ENCODE measurements at places on chromosomes 16 and 17.

DNA sequence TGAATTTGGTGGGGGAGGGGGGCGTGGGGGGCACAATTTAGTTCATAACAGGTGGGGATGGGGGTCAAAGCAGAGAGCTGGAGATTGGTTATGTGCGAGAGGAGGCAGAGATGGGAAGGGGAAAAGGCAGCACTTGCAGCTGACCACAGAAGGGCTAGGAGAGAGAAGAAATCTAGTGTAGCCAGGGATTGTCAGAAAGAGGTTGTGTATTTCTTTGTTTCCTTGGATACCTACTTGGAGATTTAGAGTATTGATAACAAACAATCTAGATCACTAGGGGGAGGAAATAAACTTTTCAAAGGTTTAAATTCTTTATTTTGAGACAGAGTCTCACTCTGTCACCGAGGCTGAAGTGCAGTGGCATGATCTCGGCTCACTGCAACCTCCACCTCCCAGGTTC lies 47.1 kb upstream of the YPEL2 start:
- DNase-seq, result no peak

- peak; percentile 57 for DNase-seq
Measured at GRCh38 chr16:65745-66144, 6.7 kb downstream of the RHBDF1 start.

DNA sequence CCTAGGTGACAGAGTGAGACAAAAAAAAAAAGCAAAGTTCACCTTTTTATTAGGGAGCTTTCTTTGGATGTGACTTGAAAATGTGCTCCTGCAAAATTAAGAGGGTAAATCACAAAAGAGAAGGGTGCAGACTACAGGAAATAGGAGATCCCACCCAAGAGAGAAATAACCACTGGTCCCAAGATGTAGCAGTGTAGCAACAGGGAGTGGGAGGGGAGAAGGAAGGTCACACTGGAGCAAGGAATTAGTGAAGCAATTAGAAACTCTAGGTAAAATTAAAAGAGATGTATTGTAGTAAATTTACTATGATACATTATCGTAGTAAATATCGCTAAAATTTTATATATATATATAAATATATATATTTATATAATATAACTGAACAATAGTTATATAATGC lies 12.3 kb upstream of the SPN start:
- DNase-seq, result no peak

DNA sequence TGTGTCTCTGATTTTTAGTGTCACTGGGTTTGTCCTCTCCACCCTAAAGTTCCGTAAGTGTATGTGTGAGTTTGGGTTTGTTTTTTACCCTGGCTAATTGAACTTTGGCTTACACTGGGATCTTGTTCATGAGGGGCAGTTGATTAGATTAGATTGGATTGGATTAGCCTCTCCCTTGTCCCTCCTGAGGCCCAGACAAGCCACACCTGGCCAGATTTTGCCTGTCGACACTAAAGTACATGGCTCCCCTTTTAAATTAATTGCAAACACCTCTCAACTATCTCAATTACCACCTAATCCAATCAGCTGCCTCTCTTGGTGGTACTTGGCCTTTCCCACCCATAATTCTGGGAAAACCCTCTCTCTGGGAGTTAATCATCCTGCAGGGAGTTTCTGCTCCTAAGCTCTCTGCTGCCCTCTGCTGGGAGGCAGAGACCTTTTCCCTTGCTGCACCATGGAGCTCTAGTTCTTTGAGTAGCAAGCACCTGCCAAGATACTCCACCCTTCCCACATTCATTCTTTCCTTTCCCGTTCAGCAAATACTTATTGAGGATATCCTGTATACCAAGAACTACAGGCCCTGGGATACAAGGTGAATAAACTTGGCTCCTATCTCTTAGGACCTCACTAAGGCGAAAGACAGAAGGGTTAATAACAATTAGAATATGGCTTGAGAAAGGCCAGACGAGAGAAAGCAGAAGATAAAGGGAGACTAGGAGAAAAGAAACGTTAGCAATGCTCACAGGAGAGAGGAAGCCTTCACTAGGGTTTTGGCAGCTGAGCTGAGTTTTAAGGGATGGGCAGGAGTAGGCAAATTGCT lies 60.0 kb upstream of the MPHOSPH6 start:
- peak; percentile 57 for DNase-seq

- no peak for DNase-seq
Measured at GRCh38 chr16:65068151-65068740, 53.6 kb downstream of the CDH11 start.

DNA sequence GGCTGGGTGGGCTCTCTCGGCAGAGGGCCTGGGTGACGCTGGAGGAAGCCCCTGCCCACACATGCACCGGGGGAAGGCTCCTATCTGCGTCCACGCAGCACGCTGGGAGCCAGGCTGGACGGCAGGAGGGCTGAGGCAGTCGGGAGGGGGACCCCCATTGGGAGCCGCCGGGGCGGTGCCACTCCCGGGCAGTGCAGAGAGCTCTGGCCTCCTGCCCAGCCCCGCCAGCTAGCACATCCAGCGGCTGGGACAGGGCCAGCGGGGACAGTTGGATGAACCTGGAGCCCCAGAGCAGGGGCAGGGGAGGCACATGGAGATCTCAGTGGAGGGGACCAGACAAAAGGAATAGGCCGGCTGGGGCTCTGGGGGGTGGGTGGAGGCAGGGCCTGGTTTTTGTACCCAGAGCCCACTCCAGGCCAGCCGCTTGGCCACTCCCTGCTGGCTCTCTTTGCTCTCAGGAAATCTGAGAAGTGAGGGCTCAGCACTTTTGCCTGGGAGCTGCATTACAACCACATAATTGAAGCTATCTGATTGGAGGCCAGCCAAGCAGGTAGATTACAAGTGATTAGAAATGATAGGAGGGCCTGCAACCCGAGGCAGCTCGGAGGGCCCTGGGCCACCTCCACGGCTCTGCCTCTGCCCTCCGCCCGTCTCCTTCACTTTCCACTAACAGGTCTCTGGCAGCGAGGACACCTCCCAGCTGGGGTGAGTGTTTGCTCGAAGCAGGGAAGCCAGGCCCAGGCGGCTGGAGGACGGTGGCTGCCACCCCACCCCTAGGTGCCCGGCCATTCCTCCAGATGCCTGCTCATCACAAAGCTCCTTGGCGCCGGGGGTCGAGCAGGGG lies 40.1 kb downstream of the ENGASE start:
- DNase-seq, result peak; percentile 36

DNA sequence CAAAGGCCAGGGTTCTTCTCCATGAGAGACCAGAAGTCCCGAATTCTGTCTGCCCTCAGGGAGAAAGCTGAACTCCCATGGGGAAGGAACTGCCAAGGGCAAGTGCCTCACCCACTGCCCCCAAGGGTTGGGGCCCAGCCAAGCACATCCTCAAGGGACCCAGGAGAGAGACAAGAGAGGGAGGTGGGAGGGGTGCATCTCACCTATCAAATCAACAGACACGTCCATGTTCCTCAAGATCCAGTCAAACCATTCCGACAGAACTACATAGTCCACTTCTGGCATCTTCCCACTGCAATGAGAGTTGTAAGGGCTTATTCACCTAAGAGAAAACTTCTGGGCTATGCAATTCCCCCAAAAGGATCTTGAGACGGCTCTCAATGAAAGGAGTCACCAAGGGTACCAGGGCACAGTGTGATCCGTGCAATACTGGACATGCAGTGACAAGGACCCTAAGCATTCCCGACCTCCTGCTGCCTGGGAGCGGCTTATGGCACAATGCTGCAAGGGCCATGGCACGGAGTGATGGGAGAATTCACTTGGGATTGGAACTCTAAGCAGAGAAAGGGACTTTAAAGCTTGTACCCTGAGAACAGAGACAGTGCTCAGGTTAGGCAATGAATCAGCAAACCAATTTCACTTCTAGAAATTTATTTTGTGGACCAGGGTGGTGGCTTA lies 32.2 kb downstream of the TK2 start:
- DNase-seq, result peak; percentile 31

DNA sequence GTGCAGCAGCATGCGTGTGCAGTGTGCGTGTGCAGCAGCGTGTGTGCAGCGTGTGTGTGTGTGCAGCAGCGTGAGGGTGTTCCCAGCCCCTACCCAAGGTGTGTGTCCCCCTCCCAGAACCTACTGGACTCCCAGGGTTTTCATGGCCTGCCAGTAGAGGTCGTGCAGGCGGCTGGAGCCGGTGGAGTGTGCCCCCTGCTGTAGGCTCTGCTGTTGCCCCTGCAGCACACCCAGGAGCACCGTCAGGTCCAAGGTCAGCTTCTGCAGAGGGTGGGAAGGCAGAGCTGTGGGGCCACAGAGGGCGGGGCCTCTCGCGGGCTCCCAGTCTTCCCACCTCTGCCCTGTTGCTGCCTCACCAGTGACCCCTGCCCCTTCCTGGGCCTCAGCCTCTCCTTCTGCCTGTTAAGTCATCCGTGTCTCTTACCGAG lies 14.9 kb downstream of the MYBBP1A start:
- peak; percentile 93 for DNase-seq

GRCh38 chr17:82697808-82698064 lies 762 bp downstream of the RAB40B start:
- no peak for DNase-seq

- DNase-seq, result peak; percentile 88
Measured at GRCh38 chr16:1297018-1297696, 12.3 kb upstream of the UBE2I start.

DNA sequence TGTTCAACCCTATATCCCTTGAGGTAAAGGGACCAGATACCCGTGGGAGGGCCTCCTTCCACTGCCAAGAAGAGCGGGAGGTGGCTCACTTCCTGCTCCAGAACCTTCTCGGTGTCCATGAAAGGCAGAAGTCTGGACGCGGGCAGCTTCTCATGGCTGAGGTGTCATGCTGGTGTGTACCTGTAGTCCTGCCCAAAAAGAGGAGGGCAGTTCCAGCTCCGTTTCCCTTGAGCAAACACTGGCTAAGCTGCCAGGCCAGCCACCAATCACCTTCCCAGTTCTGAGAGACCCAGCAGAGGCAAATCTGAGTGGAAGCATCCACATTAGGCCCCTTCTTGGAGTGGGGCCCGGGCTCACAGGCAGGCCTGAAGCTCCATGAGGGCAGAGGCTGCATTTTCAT lies 5.6 kb downstream of the TMEM11 start:
- DNase-seq, result no peak

DNA sequence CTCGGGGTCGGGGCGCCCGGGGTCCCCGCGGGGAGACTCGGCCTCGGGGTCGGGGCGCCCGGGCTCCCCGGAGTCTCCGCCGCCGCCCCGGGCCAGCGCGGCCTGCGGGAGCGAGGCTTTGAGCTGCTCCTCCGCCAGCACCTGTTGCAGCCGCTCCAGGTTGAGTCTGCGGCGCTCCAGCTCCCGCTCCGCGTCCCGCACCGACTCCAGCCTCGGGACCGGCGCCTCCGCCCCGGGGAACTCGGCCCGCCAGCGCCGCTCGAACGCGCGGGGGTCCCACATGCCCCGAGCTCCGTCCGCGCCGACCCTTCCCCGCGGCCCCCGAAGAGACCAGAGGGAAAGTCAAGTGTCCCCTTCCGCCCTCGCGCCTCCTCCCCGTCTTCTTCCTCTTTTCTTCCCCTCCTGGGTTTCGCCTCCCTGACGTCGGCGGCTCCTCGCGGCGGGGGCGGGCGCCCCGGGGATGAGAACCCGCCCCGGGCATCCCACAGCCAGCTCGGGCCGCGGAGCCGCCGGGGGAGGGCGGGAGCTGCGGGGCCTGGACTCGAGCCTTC lies 40.8 kb upstream of the BHLHA9 start:
- no peak for DNase-seq

DNA sequence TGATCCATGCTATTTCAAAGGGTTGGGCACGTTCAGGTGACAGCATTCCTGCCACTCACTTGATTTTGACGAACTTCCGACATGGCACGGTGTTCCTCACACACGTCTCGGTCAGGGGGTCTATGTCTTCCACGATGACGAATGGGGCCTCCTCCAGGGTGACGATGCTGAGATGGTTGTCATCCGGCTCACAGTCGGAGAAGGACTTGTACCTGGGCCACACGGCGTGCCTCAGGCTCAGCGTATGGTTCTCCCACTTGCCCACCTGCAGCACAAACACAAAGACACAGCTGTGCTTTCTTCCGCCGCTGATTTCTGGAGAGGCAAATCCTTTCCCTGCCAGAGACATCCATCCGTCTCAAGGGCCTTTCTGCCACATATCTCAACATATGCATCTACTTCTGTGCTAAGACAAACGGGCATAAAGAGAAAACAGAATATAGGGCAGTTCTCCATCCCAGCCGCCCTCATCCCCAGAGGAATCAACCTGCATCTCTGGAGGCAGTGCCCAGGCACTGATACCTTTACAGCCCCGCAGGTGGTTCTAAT lies 332.5 kb downstream of the GRIN2A start:
- DNase-seq, result no peak

GRCh38 chr16:15810949-15811348 lies 45.9 kb downstream of the MYH11 start:
- DNase-seq, result no peak

DNA sequence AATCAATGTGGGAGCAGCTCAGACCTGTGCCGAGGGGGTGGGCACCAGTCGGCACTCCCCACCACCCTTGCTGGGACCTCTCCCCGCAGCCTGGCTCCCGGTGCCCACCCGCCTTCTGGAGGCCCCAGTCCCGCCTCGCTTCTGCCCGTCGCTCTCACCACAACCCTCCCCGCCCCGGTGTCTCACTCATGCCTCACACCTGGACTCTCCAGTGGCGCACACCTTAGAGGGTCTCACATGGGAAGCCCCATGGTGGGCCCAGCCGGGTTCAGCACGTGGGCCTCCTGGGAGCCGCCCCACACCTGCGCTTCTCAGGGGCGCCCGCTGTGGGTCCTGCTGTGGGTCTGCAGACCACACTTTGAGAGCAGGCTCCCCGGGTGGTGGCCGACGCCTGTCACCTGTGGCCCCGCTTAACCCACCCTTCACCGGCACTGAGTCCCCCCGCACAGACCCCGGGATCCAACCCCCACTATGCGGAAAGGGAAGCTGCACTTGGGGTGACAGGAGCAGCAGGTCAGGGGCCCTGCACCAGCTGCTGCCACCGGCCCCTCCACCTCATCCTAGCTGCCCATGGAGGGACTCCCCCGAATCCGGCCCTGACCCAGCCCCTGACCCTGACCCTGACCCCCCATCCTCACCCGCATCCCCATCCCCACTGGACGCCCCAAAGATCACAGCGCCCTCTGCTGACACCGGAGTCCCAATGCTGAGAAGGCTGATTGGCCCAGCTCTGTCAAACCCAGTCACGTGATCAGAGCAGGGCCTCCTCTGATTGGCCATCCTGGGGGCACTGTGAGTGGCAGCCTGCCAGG lies 27.4 kb upstream of the SLC38A10 start:
- DNase-seq, result no peak

DNA sequence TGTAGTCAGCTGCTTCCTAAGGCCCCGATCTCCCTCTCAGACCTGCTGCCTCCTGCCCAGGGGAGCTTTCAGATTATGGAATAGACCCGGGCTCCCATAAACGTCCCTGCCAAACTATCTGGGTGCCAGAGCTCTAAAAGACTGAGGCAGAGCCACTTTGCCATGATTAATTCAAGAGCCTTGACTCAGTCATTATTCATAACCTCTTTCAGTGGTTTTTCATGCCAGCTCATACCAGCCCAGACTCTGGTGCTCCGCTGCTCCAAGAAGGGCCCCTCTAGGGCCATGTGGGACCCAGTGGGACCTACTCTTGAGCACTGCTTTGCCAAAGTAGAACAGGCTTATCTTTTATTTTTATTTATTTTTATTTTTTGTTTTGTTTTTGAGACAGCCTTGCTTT lies 23.9 kb downstream of the DNAI2 start:
- DNase-seq, result no peak

Data from large intestine (tissue), 12 donors.